ENCODE measurements at places on chromosomes 16 and 17. TPM values are rescaled to one million over a fixed set of nuclear protein-coding genes. Genes with fewer than 3 reads are reported as not detected.

The C17orf67 gene
- 1.3 TPM for total RNA-seq

The HS3ST4 gene
- total RNA-seq, result not detected

The RAB37 gene
- total RNA-seq, result not detected

The AMDHD2 gene
- total RNA-seq, result 32.8 TPM

The KREMEN2 gene
- not detected for total RNA-seq

Measured in GM23248 (cell line).